ENCODE measurements at places on chromosomes 2 and 18.

DNA sequence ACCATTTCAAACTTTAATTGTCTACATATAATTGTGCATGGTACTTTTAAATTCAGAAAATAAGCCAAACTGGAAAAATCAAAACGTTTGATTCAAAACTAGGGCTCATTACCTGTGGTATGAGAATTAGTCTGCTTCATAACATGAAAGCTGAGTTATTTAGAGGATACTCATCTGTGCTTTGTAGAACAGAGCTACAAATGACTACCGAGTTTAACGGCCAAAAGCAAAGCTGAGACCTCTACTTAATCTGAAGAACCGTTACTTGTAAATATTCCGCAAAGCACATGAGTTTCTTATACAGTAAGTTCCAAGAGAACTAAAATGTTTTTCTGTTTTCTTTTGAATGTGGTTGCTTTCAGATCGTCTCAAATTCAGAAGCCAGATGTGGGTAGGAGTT lies 123.7 kb upstream of the SMAD7 start:
- no peak for DNase-seq

DNA sequence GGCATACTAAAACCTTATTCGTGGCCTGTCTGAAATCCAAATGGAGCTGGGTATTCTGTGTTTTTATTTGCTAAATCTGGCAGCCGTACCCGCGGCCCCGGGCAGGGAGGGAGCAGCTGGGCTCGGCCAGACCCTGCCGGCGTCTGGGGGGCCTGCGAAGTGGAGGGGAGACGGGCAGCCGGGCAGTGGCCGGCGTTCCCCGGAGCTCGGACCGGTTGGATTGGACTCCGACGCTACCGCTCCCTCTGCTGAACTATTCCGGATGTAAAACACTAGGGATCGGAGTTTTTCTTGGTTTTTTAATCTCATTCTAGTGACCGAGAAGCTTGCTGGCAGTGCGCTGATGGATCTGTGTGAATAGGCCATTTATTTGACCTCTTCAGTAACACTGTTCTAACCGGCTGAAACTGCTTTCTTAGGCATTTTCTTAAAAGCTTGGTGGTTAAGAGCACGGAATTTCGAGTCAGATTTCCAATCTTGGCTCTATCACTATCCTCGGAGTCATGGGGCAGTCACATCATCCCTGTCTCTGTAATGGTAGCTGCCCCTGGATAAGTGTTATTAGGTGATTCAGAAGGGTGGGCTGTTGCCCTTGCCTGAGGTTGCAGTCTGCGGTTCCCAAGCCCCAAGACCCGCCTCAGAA lies 694 bp downstream of the UNC50 start:
- DNase-seq, result no peak

GRCh38 chr2:189287982-189288521 lies 108.5 kb upstream of the COL5A2 start:
- no peak for DNase-seq

DNA sequence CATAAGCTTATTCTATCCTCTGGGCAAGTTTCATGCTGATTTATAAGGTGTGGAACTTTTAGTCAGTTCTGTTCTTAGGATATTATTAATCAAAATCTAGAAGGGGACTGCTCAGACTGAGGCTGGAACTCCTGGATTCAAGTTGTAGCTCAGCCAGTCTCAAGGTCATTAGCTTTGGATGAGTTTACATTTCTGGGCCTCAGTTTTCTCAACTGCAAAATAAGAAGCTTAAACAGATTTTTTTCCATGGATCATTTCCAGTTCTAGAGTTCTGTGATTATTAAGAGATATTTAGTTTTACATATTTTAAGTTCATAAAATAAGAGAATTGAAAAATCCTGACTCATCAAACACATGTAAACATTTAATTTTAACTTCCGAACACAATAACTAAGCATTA lies 442.5 kb upstream of the PKDCC start:
- no peak for DNase-seq

DNA sequence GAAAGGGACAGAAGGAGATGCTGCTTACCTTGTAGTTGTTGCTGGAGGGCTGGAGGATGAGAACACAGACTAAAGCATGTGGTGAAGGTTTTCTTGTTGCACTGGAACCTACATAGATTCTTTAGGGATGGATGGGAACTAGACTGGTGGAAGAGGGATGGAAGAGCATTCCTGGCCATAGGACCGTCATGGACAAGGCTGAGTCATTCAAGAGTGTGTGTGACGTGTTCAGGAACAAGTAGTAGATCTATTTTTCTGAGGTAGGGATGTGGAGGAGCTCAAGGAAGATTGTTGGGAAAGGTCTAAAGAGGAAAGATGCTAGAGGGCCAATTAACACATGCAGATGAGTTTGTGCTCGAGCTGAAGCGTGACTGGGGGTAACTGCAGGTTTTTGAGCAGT lies 6.6 kb downstream of the STAT4 start:
- DNase-seq, result no peak

- no peak for DNase-seq
Observed at GRCh38 chr18:23812546-23813440, 123.5 kb downstream of the LAMA3 start.

- no peak for DNase-seq
Observed at GRCh38 chr2:40896358-40896757, 444.5 kb upstream of the SLC8A1 start.

DNA sequence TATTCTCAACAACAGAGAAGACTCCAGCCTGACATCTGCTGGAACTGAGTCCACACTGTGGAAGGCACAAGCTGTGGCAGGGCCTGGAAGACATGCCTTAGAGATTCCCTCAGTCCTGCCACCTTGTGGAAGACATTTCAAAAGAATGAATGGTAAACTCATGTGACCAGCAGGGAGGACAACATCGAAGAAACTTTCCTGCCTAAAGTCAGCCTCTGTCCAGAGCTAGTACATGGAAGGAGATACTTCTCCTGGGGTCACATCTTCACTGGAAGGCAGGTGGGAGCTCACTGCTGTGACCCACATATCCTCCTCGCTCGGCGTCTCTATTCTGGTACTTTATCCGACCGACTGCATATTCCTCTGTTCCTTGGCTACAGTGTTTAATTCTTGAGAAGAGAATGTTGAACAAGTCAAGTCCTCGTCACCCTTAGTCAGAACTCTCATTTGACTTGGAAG lies 59.5 kb downstream of the PUM2 start:
- DNase-seq, result no peak

DNA sequence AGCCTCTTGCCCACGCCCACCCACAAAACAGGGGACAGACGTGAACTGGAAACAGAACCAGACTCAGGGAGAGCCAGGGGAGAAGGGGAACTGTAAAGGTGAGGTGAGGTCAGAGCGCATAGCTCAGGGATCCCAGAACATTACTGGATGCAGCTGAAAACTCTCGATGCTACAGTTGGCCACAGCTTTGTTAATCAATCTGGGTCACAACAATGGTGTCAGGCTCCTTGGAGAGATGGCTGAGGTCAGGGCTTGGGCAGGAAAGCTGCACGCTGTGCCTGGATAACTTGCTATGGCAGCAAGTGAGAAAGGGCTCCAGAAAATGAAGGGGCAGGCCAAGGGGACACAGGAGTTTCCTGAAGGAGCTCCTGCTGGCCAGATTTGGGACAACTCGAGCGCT lies 263.3 kb downstream of the TFCP2L1 start:
- DNase-seq, result no peak

- no peak for DNase-seq
Observed at GRCh38 chr18:58599106-58599505, 29.8 kb downstream of the ALPK2 start.

- no peak for DNase-seq
Observed at GRCh38 chr2:144429396-144430112, 90.4 kb downstream of the ZEB2 start.

- DNase-seq, result no peak
Observed at GRCh38 chr2:72998234-72998651, 73.3 kb downstream of the SFXN5 start.

DNA sequence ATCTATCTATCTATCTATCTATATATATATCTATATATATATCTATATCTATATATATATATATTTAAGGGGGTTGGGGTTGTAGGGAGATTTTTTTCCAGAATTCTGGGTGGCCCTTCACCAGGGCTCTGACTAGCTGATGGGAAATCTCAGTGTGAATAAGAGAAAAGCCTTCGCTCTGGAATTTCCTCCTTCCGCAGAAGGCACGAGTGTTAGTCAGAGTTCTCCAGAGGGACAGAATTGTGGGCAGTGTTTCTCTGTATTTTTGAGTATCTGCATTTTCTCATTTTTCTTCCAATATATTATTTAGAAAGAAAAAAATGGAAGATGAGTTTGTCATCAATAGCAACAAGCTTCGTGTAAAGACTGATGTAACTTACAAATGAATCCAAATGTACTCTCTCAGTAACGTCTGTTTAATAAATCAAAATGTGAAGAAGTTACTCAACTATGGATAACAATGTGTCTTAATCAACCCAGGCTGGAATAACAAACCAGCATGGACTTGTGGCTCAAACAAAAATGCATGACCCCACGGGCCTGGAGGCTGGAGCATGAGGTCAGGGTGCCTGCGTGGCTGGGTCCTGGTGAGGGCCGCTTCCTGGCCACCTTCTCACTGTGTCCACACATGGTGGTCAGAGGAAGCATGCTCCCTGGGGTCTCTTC lies 10.6 kb upstream of the SNTG2 start:
- no peak for DNase-seq

DNA sequence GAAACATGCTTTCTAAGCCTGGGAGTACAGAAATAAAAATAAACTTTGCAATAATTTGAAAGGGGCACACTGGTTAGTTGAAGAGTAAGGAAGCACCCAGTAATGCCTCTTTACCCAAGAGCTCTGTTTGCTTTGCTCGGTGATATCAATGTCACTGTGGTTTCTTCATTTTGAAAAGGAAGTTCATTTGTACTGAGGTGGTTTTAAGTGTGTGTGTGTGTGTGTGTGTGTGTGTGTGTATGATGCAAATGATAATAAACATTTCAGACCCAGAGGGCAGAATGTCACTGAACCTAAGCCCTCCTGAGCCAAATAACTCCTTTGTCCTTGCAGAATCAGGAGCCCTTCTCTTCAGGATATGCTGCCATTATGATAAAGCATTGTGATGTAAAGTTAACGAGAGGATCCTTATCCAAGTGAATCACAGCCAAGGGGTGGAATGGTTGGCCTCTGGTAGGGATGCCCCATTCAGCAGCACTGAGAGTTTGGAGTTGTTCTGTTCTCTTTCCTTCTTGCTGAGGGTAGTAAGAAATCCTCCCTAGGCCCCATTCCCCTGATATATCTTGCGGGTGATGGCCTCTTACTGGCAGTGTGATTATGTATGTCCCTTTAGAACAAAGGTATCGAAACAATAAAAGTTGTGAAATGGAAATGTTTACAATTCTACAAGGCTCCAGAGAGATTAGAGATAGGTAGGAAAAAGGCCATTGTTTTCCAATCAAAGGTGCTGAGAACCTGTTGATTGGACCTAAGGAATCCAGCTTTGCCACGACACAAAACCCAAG lies 7.6 kb downstream of the ITGA6 start:
- no peak for DNase-seq

- no peak for DNase-seq
Observed at GRCh38 chr18:647304-647703, 10.1 kb upstream of the TYMS start.

GRCh38 chr2:230972046-230972445 lies 23.9 kb upstream of the SPATA3 start:
- DNase-seq, result no peak
